Ureter (tissue), 1 donor: ENCODE measurements at places on chromosomes 13 and 19. TPM values are rescaled to one million over a fixed set of nuclear protein-coding genes. Genes with fewer than 3 reads are reported as not detected.

The RETN gene
- total RNA-seq: not detected

DNA sequence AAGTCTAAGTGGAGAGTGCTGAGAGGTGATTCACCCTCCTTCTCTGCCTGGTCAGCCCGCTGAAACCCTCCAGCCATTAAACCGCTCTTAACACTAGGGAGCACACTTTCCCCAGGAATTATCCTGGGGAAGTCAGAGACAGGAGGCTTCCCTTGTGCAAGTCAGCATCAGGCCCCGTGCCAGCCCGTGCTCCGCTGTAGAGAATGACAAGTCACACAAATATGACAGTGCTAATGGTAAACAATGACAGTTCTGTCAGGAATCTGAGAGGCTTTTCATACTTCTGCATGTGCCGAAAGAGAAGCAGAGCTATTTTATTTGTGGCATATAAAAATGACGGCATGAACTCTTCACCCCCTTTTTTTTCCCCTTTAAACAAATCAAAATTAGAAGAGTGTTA is 816.9 kb upstream of the SLC10A2 start:
- peak; percentile 81 for DNase-seq

DNA sequence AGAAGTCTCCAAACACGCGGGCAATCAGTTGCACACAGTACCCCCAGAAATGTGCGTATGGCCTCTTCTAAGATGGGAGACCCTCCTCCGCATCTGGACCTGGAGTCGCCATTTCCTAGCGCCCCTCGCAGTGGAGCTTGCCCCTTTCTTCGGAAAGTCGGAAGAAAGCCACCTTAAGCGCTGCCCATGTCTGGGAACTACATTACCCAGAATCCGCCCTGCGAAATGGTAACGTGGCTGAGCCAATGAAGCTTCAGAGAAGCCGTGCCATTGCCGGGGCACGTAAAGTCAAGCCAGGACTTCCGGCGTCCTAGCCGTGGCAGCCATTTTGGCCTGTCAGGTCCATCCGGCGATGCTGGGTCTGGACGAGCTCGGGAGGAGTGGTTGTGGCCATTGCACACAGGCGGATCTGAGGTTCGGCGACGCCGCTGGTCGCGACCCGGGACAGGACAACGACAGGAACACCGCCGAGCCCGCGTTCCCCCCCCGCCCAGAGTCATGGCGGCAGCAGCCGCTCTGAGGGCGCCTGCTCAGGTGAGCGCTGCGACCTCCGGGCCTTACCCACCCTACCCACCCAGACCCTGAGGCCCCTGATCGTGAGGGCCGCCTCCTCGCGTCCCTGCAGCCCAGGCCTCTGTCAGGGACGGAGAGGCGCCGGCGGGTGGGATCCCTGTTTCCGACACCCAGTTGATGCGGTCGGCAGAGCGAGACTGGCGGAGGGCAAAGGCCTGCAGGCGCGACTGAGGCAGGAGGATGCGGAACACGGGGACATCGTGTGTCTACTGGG is at the start of gene ZNF586:
Gene ZNF586 (plus strand): TSS at position 332 of the 787 bp plus-strand sequence. CDS start 167 bp downstream, at position 499.
- DNase-seq: peak; percentile 91

GRCh38 chr19:13804830-13805683 is 9.8 kb downstream of the ZSWIM4 start:
- no peak for DNase-seq

GRCh38 chr19:18428787-18429674 is 8.9 kb downstream of the ISYNA1 start:
- no peak for DNase-seq

DNA sequence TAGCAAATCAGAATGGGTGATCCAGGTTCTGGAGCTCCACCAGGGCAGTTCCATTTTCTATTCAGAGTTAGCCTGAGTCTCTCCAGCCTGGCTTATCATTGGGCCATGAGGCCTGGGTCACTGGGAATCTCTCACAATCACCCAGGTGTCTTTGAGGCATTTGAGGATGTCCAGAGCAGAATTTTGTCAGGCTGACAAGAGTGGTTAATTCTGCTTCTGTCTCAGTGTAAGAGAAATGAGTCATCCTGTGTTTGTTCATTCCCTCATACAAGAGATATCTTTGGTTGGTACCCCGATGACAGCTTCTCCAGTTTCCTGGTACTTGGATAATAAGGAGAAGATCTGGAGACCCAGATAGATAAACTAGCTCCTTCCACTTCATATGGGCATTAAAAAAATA is 10.4 kb downstream of the ZNF93 start:
- DNase-seq: no peak
